Left kidney (tissue), 8 donors: ENCODE measurements at places on chromosomes 2 and 18.

DNA sequence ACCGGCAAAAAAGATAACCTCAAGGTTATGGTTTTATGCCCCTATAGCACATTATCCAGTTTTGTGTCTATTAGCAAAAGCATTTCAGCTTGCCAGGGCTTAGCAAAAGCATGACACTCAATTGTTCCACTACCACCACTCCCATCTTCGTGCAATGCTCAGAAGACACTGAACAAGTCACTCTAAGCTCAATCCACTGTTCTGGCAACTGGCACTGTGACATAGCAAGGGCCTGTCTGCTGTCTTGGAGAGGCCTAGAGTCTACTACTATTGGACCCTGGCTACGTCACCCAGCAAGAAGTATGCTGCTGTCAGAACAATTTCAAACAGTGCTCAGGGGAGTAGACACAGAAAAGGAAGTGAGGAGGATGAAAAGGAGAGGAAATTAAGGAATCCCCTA lies 103.5 kb upstream of the PPP1CB start:
- no peak for DNase-seq

DNA sequence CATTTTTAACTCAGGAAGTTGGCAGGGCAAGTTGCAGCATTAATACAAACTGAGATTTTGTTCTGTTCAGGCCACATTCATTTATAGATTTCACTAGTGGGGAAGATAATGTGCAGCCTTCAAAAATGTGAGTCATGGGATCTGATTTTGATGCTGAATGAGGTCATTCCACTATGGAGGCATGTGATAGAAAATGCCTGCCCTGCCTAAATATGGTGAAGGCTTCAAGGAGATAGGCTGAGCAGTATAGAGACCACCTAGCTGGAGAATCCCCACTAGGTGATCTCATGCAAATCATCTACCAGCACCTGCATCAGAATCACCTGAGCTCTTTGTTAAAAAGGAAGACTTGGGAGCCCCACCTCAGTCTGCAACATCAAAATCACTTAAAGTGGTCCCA lies 43.7 kb downstream of the PAX3 start:
- no peak for DNase-seq

DNA sequence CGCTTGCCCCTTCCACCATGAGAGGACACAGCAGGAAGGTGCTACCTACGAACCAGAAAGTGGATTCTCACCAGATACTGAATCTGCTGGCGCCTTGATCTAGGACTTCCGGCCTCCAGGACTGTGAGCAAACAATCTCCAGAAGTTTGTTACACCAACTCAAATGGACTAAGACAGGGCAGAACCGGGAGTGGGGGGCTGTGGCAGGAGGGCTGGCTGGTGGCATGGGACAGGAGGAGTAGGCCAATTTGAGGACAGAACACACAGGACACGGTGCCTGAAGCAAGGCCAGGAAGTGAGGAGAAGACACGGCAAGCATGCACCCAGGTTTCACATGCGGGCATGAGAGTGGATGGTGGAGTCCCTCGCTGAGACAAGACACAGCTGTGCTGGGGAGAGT lies 40.1 kb downstream of the CRACDL start:
- no peak for DNase-seq

GRCh38 chr2:11677136-11678055 lies 7.4 kb upstream of the NTSR2 start:
- no peak for DNase-seq

DNA sequence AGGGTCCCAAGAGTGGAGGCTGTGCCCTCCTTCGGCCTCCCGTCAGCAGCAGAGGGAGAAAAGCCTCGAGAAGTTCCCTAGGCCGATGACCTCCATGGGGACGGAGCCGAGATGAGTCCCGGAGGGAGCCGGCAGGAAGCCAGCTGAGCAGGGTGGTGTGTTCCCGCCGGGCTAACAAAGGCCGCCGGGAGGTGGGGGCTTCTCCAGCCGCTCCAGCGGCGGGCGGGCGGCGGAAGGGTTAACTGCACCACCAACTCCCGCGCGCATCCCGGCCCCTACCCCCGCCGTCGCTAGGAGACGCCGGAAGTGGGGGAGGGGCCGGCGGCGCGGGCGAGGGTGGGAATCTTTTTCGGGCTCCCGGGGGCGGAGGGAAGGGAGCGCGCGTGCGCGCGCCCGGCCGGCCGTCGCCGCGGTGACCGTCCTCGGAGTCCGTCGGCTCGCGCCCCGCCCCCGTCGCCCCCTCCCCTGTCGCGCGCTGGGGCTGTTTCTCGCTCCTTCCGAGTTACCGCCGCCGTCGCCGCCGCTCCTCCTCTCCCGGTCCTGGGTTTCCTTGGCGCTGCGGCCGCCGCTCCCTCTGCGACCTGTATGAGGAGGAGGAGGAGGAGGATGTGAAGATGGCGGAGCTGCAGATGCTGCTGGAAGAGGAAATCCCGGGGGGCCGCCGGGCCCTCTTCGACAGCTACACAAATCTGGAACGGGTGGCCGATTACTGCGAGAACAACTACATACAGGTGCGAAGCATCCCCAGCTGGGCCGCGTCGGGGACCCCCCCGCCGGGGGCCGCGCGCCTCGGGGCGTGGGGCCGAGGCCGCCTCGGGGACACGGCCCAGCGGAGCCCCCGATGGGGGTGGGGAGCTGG lies at the start of gene ABI2:
Gene ABI2, plus strand, starts transcription at position 494 of the 859 bp plus-strand sequence. Its CDS starts 121 bp downstream, at position 615.
- peak; percentile 95 for DNase-seq

DNA sequence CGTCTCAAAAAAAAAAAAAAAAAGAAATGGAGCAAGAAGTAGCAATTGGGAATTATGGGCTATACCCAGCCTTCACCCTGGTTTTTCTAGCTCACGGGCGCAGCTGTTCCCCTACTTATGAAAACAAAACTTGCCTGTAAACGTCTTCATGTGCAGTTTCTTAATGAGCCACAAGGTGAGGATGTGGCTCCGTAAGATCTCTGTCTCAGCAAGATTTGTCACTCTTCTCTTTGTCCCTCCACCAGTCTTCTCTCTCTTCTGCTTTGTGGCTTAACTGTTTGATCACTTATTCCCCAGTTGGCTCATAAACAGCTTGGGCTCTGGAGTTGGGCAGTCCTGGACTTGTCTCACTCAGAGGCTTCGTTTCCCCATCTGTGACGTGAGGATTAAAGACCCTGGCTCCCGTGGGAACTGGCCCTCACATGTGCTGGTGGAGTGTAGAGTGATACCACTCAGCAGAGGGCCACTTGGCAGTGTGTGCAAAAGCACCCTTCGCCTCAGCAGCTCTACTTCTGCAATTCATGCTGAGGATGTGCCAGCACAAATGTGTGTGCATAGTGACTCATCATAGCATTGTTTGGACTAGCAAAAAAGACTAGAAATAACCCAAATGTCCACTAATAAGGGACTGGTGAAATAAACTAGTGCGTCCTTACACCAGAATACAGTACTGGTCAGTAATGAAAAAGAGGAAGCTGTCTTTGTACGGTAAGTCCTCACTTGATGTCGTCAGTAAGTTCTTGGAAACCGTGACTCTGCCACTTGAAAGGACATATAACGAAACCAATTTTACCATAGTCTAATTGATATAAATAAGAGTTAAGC lies 8.7 kb downstream of the CEP68 start:
- DNase-seq = no peak

DNA sequence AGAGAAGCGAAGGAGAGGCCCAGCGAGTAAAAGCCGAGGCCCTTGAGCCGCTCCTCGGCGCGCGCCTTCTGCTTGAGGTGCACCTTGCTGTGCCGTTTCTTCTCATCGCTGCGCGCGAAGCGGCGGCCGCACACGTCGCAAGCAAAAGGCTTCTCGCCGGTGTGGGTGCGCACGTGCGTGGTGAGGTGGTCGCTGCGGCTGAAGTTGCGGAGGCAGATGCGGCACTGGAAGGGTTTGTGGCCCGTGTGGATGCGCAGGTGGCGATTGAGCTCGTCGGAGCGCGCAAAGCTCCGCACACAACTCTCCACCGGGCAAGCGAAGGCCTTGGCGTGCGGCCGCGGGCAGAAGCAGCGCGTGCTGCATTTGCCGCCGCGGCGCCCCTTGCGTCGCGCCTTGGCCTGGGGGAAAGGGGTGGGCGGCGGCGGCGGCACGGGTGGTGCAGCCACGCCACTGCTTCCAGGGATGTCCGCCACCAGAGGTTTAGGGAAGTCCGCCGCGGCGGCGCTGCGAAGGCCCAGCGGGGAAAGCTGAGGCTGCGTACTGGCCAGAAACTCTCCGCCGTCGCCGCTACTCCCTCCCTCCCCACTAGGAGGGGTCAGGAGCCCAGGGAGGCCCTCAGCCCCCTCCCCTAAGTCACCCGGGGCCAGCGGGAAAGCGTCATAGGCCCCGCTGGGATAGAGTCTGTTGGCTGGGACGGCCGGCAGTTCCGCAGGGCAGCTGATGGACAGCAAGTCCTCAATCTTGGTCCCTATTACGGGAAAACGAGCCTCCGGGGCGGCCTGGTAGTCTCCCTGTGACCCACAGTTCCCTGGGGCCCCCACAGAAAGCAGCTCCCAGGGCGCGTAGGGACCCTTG lies 1.7 kb downstream of the EGR4 start:
- no peak for DNase-seq

DNA sequence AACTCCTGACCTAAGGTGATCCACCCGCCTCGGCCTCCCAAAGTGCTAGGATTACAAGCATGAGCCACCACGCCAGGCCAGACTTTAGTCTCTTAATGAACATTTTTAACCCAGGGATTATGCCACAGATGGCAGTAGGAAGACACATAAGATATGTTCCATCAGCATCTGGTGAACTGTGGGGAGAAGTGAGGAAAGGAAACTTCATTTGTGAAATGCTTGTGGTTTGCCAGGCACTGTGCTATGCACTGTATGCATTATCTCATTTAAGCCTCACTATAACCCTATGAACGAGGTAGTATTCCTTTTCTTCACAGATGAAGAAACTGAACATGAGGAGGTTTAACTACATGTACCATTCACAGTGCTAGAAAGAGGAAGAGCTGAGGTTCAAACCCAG lies 29.3 kb downstream of the PTRHD1 start:
- DNase-seq = no peak

- DNase-seq = no peak
Measured at GRCh38 chr2:23624378-23624777, 239.4 kb downstream of the KLHL29 start.

GRCh38 chr2:234770031-234770506 lies 181.7 kb upstream of the SH3BP4 start:
- no peak for DNase-seq

GRCh38 chr2:108382196-108382595 lies 4.4 kb downstream of the SULT1C4 start:
- no peak for DNase-seq

DNA sequence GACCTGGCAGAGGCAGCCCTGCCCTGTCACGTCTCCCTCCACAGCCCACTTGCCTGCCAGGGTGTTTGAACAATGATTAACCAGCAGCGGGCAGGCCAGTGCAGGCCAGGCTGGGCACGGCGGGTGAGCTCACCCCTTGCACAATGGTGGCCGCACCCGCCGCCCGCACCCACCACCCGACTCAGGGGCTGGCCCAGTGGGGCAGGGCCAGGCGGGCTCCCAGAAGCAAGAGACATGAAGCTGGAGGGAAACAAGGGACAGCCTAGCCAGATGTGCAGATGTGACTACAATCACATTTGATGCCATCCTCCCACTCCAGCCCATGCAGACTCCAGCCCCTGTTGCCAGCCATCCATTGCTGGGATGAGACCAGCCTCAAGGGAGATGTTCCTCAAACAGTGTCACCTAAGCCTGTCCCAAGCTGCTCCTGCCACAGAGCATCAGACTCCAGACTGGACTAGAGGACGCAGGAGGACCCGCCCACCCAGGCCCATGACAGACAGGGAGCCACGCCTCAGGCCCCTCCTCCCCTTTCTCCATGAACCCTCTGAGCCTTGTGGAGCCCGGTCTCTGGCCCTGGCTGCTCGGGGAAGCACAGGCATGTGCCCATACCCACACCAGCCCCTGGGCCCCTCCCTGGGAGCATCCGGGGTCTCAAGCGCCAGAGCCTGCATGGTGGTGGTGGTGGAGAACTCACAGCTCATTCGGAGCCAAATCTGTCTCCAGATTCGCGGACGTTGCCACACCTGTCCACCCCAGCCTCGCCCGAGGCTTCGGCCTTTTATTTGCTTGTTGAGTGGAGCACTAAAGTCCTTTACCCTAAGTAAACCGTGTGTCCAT lies 45.0 kb downstream of the SDC1 start:
- DNase-seq = peak; percentile 52

GRCh38 chr2:235573331-235574221 lies 79.7 kb downstream of the AGAP1 start:
- DNase-seq = no peak

- DNase-seq = no peak
Measured at GRCh38 chr2:25290811-25291495, 50.8 kb downstream of the DNMT3A start.

- DNase-seq = no peak
Measured at GRCh38 chr2:8983571-8983970, 19.9 kb downstream of the MBOAT2 start.

DNA sequence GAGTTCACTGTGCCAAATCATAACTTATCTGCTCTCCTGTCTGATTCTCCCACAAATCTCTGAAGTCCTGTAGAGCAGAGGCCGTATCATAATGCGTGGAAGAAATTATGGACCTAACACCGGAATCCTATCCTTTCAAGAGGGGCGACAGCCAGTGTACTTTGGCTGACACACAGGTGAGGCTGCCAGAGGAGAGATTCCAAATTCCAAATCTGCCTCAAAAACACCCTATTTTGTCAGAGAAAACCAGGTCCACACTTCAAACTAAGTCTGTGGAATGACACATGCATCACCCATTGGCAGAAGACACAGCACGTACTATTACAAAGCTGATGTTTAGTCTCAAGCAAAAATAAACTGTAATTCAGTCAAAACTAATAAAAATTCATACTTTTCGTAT lies 139.2 kb upstream of the PID1 start:
- DNase-seq = no peak

DNA sequence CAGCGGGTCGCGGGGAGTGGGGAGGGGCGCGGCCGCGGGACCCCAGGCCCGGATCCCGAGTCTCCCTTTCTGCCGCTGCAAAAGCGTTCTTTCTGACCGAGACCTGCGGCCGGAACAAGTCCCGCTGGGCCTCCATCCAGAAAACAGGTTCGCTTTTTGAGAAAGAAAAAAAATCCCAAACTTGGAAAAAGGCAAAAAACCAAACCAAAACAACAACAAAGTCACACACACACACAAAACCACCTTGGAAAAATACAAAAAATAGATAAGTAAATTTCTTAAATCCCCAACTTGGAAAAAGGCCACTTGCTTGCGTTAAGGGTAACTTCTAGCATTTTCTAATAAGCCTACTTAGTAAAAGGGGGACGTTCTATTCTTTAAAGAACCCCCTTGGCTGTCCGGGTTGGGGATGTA lies 250 bp upstream of the CHST10 start:
- no peak for DNase-seq

- no peak for DNase-seq
Measured at GRCh38 chr2:60302377-60303126, 250.9 kb downstream of the BCL11A start.
